MM.1S (cell line): ENCODE measurements at places on chromosomes 3 and 15.

- no peak for DNase-seq
Observed at GRCh38 chr3:49495023-49495422, 25.0 kb downstream of the DAG1 start.

DNA sequence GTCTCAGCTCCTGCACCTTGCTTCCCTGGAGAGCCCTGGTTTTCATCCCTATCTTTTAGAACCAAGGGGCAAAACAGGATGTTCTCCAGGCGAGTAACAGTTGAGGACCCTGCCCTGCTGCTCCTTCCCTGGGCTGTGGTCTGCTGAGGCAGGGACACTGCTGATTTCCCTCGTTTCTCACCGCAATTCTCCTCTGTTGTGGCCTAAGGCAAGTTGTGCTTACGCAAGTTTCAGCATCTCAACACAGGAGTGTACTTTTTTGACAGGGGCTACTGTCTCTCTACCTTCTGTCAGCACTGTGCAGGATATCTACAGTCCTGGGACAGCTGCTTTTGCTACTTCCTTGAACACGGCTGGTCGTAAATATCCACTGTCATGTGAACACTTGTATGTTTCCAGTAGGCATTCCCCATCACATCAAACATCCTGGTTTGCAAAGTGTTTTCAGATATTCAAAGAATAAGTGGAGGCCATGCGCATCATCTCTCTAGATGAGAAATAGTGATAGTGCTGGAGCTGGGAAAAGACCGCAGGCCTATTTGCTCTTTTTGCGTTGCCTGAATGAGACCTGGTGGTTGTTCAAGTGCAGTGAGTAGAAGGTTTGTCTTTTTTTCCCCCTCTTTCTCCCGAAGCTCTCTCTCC, 110.1 kb upstream of the PLXNA1 start:
- DNase-seq = no peak

DNA sequence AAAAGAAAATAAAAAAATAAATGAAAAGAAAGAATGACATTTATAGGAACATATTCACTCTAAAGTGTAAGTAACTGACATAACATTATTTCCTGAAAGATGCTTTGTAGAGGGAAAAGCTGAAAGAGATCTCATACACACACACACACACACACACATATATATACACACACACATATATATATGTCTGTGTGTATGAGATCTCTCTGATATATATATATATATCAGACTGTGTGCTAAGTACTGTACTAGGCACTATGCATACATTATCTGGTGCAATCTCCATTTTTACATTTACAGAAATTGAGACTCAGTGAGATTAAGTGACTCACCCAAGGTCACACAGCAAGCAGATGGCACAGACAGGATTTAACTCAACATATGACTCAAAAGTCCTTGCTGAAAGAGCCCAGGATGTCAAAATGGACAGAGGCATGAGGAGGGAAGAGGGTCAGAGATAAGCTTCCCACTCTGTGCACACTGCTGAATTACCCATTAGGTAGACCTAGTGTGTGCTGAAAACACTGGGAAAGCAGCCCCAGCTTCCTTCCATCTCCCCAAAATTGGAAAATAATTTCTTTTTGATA, 15.0 kb downstream of the BHLHE40 start:
- DNase-seq = no peak

DNA sequence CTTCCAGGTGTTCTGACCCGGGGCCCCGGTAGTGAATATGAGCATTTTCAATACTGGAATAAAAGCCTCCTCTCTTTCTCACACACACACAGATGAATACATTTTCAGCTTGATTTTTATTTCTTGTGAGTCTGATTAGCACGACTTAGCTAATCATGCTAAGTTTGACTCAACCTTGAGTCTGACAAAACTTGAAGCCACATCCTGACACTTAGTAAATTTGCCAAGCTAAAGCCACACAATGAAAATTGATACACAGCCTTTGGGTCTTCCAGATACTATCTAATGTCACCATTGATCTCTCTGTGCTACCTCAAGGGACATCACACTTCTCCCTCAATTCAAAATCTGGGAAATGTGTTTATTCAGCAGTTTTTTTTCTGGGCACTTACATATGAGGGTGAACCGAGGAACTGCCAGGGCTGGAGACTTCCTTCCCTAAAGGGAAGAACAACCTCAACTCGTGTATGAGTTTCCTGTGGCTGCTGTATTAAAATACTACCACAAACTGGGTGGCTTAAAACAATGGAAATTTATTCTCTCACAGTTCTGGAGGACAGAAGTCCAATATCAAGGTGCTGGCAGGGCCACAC, 18.6 kb downstream of the TMEM266 start:
- no peak for DNase-seq

DNA sequence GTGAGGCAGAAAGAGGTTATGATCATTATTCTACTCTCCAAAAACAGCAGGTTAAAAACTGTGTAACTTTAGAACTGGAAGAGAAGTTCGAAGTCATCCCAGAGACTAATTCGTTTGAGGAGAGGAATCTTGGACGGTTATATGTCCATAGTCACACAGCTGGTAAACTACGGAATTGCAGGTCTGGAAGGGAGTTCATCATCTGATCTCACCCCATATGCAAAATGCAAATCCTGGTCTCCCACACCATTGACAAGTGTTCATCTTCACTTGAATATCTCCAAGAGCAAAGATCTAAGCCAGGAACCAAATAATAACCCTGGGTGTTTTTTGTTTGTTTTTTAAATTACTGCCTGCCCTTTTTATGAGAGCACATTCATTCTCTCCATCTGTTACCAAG, 53.1 kb downstream of the FAM98B start:
- DNase-seq = no peak

DNA sequence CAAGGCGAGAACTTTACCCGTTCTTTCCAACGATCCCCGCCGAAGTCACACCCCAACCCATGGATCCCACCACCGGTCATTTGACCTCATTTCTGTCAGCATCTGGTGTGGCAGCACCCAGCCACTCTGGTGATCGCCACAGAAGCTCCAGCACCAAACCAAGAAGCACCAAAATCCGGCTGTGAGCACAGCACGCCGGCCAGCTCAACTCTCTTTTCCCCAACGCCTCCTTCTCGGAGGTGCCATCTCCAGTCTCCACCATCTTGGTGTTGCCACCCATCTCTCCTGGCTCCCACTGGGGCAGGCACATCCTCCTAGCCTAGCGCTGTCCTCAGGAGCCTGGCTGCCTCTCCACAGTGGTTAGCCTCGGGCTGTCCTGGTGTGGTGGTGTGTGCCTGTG, 6.5 kb downstream of the MUC4 start:
- DNase-seq = no peak

DNA sequence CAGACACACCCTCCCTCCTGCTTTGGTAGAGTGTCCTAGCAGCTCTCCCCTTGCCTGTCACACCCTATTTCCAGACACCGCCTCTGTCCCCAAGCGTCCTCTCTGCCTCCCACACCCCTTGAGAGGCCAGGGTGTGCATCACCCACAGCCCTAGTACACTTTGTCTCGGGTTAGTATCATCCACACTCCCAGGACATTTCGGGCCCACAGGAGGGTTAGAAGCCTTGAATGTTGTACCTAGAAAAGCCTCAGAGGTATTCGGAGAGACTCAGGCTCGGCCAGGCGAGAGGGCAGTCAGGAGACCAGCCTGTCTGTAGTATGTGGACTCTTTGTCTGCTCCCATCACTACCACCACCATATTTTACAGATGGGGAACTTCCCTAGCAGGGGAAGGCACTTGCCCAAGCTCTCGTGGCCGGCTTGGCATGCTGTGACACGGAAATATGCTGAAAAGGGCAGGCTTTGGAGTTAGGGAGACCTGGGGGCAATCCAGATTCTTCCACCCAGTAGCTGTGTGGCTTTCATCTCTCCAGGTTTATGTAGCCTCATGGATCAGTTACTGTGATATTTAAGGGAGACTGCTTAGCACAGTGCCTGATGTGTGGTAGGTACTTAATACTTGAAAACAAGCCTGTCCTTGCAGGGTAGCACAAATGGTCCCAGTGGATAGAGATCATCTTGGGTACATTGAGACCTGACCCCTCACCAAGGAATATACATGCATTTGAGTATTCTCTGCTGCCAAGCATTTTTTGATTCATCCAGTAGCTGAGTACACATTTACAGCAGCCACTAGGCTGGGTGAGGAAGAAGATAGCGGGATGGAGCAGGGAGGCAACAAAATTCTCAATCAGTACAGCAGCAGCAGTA, 1.4 kb downstream of the TMEM43 start:
- DNase-seq = no peak

DNA sequence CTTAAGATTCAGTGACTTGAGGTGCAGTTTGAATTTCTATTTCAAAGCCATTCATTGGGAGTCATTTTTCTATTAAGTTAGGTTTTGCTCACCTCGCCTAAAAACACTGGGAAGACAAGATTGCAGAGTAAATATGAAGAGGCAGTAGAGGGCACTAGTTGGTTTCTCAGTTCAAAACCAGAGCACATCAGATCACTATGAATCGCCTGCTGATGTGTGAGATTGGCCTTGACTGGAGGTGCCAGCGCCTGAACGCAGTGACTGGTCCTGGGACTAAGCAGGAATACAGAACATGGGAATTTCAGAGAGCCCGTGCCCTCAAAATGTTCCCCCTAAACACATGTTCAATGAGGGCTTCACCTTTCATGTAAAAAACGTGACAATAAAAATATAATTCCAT, 229.0 kb downstream of the ITPR1 start:
- DNase-seq = no peak

GRCh38 chr15:62469478-62469873, 304.4 kb upstream of the C2CD4B start:
- no peak for DNase-seq

DNA sequence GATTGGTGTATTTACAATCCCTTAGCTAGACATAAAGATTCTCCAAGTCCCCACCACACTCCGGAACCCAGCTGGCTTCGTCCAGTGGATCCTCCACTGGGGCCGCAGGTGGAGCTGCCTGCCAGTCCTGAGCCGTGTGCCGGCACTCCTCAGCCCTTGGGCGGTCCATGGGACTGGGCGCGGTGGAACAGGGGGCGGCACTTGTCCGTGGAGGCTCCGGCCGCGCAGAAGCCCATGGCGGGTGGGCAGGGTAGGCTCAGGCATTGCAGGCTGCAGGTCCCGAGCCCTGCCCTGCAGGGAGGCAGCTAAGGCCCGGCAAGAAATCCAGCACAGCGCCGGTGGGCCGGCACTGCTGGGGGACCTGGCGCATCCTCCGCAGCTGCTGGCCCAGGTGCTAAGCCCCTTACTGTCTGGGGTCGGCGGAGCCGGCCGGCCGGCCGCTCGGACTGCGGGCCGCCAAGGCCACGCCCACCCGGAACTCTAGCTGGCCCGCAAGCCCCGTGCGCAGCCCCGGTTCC, 3.5 kb upstream of the RNU5B-1 start:
- no peak for DNase-seq

DNA sequence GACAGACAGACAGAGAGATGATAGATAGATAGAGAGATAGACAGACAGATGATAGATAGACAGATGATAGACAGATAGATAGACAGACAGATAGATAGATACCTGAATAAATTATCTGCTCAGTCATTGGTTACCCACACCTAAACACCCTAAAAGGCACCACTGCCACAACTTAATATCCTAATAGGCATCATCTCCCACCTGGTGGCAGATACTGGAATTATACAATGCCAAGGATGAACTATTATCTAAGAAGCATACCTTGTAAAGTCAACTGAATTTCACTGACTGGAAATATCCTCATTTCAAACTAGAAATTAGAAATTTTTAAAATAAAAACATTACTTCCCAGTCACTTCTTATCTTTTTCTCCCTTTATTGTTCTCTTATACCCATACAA, 19.4 kb upstream of the ATP8B4 start:
- no peak for DNase-seq

DNA sequence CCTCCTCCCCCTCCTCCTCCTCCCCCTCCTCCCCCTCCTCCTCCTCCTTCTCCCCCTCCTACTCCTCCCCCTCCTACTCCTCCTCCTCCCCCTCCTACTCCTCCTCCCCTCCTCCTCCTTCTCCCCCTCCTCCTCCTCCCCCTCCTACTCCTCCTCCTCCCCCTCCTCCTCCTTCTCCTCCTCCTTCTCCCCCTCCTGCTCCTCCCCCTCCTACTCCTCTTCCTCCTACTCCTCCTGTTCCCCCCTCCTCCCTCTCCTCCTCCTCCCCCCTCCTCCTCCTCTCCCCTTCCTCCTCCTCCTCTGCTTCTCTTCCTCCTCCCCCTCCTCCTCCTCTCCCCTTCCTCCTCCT, 17.1 kb upstream of the EPHB3 start:
- no peak for DNase-seq

- no peak for DNase-seq
Observed at GRCh38 chr3:79140708-79141107, 627.1 kb downstream of the ROBO1 start.

DNA sequence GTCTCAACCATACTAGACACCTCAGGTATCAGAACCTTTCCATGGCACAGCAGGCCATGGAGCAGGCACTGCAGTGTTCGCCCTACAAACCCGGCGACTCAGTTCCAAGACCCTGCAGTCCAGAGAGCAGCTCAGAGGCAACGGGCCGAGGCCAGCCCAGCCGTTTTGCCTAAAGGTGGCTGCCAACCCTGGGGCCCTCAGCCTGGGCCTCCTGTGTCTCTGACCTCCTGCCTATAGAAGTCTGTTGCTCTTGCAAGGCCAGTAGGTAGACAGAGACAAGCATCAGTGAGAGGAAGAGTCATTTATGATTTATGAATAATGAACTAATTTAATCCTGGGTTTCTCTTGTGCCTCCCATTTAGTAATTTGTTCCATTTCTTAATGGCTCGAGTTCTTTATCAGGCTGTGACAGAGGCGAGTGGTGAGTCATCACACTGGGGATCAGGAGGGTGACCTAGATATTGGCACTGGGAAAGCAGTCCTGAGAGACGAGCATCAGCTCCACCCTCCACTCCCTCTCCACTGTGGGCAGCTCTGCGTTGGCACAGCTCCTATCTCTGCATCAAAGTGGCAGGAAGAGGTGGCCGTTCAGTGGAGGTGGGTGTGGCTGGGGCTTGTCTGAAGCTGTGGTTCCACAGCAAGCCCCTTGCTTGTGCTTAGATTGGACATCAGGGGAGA, 79.8 kb downstream of the ABHD5 start:
- DNase-seq = no peak
